ENCODE measurements at places on chromosomes 11 and 22. TPM values are rescaled to one million over a fixed set of nuclear protein-coding genes. Genes with fewer than 3 reads are reported as not detected.

The OR8G5 gene
- total RNA-seq, result not detected

The IGSF9B gene
- 7.1 TPM for total RNA-seq

The CARD10 gene
- total RNA-seq, result 13.1 TPM

The POTEH gene
- total RNA-seq, result not detected

The ANGPTL5 gene
- total RNA-seq, result 60.3 TPM

The HIC2 gene
- 1.2 TPM for total RNA-seq

The RIMBP3C gene
- 0.32 TPM for total RNA-seq

The DEUP1 gene
- total RNA-seq, result 0.65 TPM

The APOA4 gene
- not detected for total RNA-seq

The CECR2 gene
- under 0.01 TPM for total RNA-seq

The CHRM1 gene
- total RNA-seq, result not detected

The BCO2 gene
- total RNA-seq, result 1.5 TPM

The CBX6 gene
- total RNA-seq, result 65.7 TPM

The GGT1 gene
- 1.5 TPM for total RNA-seq

The GLB1L3 gene
- total RNA-seq, result 0.32 TPM

The MACROD1 gene
- 13.9 TPM for total RNA-seq

The THYN1 gene
- total RNA-seq, result 46.6 TPM

The DNAJB7 gene
- total RNA-seq, result not detected

The FAM227A gene
- total RNA-seq, result 3.1 TPM

The ART5 gene
- total RNA-seq, result 0.26 TPM

The MMP13 gene
- 5.7 TPM for total RNA-seq

The PKDREJ gene
- total RNA-seq, result 0.11 TPM

The KCNK4 gene
- total RNA-seq, result 0.11 TPM

The SLC5A12 gene
- under 0.01 TPM for total RNA-seq

The ENTHD1 gene
- under 0.01 TPM for total RNA-seq

The LRRC32 gene
- 13.5 TPM for total RNA-seq

The ZC3H12C gene
- total RNA-seq, result 13.4 TPM

The CALCA gene
- 0.22 TPM for total RNA-seq

The FXYD2 gene
- 0.13 TPM for total RNA-seq

The YPEL4 gene
- total RNA-seq, result 0.65 TPM

The IGLL1 gene
- not detected for total RNA-seq

The RBFOX2 gene
- 175 TPM for total RNA-seq

The SMTNL1 gene
- not detected for total RNA-seq

The MRGPRF gene
- total RNA-seq, result 26.2 TPM

The ME3 gene
- 31.8 TPM for total RNA-seq

The EFEMP2 gene
- 102 TPM for total RNA-seq

The DGCR6L gene
- total RNA-seq, result 48.0 TPM

The MMP7 gene
- total RNA-seq, result not detected

The OR51T1 gene
- not detected for total RNA-seq

The SSH3 gene
- total RNA-seq, result 15.8 TPM

The FLRT1 gene
- total RNA-seq, result 0.11 TPM

The SLC22A25 gene
- total RNA-seq, result not detected

The MMP1 gene
- 13.7 TPM for total RNA-seq

The MPEG1 gene
- not detected for total RNA-seq

The OR51I1 gene
- not detected for total RNA-seq

The OR5F1 gene
- not detected for total RNA-seq

The CAPN5 gene
- 8.6 TPM for total RNA-seq

The OR51B2 gene
- total RNA-seq, result not detected

The KIRREL3 gene
- total RNA-seq, result 1.6 TPM
